ENCODE measurements at places on chromosomes 13 and 19.

DNA sequence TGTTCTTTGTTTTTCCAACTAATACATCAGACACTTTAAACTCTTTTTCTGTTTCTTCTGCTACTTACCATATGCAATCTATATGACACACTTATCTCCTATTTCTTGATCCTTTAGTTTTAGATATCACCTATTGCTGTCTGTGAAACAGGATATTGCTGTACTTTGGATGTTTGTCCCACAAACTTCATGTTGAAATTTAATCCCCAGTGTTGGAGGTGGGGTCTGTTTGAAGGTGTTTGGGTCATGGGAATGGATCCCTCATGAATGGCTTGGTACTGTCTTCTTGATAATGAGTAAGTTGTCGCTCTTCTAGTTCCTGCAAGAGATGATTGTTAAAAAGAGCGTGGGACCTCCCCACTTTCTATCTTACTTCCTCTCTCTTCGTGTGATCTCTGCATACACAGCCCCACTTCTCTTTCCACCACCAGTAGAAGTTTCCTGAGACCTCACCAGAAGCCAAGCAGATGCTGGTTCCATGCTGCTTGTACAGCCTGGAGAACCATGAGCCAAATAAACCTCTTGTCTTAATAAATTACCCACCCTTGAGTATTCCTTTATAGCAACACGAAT lies 244.2 kb downstream of the NHLRC3 start:
- H3K4me1 ChIP-seq, result no peaks in the 10 kb centered on the region
- no peaks in the 10 kb centered on the region for H3K27me3 ChIP-seq
- DNase-seq, result no peak
- H3K36me3 ChIP-seq, result no peaks in the 10 kb centered on the region
- H3K4me3 ChIP-seq, result no peak overlapping the region

DNA sequence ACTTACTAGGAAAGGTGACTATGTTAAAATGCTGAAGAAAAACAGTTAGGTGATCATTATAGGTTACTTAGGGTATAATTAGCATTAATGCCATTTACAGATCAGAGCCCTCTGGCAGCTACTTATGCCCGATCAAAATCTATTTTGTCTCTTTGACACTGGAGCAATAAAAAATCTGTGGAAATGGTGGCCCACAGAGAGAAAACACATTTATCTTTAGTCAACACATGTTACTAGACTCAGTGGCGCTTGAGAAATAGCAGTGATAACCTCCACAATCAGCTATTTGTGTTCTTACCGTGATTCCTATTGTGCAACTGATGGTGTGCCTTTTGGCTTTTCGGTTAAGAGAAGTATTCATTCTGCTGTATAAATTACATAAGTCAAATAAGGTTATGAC lies 1519.6 kb downstream of the PCDH9 start:
- no peaks in the 10 kb centered on the region for H3K4me1 ChIP-seq
- no peaks in the 10 kb centered on the region for H3K27me3 ChIP-seq
- no peak overlapping the region for H3K27ac ChIP-seq
- no peak for DNase-seq

GRCh38 chr19:44848036-44848811 lies 2.1 kb downstream of the NECTIN2 start:
- peak overlapping the region; percentile 85 for H3K4me3 ChIP-seq
- no peak overlapping the region for H3K27ac ChIP-seq
- H3K36me3 ChIP-seq, result peaks cover 15% of the 10 kb centered on the region
- H3K4me1 ChIP-seq, result peaks cover 17% of the 10 kb centered on the region
- no peak for DNase-seq

DNA sequence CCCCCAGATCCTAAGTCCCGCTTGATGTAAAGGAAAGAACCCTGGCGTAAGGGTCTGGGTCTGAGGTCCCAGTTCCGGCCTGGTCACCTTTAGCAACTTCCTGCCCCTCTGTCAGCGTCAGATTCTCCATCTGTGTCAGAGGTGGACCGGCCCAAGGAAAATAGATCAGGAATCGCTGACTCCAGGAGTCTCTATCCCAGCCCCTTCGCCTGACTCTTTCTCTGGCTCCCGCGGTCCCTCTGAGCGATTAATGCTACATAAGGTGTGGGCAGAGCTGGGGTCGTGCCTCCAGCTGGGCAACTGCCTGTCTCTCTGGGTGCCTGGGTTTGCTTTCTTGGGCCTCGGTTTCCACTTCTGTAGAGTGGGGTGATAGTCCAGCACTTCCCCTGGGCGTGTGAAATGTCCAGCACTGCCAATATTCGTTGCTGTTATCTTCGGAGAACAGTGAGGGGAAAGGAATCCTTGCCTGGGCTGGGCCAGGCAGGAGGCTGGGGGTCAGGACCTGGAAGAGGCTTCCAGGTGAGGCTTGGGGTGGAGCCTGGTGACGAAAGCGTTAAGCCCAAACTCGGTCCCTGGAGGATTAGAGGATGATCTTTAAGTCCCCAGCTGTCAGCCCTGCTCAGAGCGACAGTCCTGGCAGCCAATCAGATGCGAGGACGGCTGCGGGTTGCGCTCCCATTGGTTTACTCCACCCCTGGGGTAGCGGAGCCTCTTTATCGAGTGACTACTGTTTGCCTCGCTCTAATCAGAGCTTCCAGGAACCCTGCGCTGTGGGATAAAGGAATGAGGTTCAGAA lies 767 bp downstream of the ABCA7 start:
- peak overlapping the region; percentile 86 for H3K27ac ChIP-seq
- DNase-seq, result peak; percentile 84
- H3K4me1 ChIP-seq, result peaks cover 58% of the 10 kb centered on the region
- H3K27me3 ChIP-seq, result no peaks in the 10 kb centered on the region
- peaks cover 80% of the 10 kb centered on the region for H3K36me3 ChIP-seq
- peak overlapping the region; percentile 92 for H3K4me3 ChIP-seq

DNA sequence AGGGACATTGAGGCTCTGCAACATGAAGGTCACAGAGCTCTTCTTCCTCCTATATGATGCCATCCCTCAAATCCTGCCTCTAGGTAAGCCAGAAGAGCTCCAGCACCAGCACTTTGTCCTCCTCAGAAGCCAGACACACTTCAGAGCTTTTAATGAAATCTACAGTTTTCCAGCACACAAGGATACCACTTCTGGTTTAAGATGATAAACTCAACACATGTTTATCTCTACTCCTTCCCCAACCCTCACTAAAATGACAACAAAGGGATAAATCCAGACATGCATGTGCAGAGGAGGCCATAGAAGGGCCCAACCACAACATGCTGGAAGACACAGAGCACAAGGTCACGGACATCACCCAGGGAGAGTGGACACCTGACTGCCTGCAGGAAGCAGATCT lies 195.3 kb downstream of the USP12 start:
- no peak overlapping the region for H3K27ac ChIP-seq
- peaks cover 11% of the 10 kb centered on the region for H3K27me3 ChIP-seq
- no peaks in the 10 kb centered on the region for H3K36me3 ChIP-seq
- no peak for DNase-seq
- H3K4me3 ChIP-seq, result no peak overlapping the region

DNA sequence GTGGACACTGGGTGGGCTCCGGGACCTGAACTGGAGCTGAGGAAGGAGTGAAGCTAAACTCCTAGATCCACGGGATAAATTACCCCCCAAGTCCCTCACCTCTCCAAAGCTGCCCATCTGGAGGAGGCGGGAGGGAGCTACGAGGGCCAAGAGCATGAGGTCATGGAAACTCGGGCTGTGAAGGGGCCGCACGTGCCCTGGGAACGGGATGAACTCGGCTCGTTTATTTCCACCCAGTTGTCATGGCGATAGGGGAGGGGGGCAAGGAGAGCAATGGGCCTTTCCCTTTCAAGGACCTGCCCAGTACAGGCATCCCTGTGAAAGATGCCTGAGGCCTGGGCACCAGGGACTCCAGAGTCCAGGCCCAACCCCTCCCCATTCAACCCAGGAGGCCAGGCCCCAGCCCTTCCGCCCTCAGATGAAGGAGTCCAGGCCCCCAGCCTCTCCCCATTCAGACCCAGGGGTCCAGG lies 3.8 kb downstream of the PPP1R12C start:
- DNase-seq, result no peak
- H3K36me3 ChIP-seq, result peaks cover 22% of the 10 kb centered on the region
- H3K27me3 ChIP-seq, result no peaks in the 10 kb centered on the region
- H3K4me1 ChIP-seq, result peaks cover 28% of the 10 kb centered on the region
- H3K4me3 ChIP-seq, result no peak overlapping the region

GRCh38 chr13:31015199-31015598 lies 82.7 kb downstream of the TEX26 start:
- peaks cover 55% of the 10 kb centered on the region for H3K27me3 ChIP-seq
- H3K27ac ChIP-seq, result no peak overlapping the region
- H3K36me3 ChIP-seq, result no peaks in the 10 kb centered on the region
- H3K4me3 ChIP-seq, result no peak overlapping the region
- no peak for DNase-seq

DNA sequence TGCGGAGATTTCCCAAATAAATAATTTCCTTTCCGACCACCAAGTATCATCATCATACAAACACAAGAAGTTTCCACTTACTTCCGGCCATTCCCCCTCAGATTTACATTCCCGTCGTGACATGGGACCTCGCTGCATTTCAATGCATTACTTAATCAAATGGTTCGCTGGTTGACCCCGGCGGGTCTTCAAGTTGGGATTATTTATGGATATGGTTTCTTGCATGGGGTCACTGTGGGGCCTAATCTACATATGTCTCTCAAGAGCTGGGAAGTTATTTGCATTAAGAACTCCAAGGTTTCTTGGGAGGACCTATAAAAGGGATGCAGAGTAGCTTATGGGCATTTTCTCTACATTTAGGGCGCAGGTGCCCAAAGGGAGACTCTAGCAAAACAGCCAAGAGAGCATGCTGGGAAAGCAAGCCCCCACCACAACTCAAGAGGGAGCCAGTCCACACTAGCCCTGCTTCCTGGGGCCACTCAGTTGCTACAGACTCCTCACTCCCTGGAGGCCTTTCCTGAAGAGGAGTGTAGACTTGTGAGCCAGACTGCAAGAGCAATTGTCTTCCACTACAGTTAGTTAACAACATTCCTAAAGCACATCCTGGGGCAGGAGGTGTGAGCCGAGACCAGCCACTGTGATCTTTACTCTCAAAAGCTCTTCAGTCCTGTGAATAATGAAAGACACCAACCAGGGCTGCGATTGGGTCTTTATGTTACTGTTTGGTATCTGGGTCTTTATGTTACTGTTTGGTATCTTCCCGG lies 125.3 kb downstream of the KATNAL1 start:
- no peak overlapping the region for H3K27ac ChIP-seq
- H3K4me3 ChIP-seq, result no peak overlapping the region

DNA sequence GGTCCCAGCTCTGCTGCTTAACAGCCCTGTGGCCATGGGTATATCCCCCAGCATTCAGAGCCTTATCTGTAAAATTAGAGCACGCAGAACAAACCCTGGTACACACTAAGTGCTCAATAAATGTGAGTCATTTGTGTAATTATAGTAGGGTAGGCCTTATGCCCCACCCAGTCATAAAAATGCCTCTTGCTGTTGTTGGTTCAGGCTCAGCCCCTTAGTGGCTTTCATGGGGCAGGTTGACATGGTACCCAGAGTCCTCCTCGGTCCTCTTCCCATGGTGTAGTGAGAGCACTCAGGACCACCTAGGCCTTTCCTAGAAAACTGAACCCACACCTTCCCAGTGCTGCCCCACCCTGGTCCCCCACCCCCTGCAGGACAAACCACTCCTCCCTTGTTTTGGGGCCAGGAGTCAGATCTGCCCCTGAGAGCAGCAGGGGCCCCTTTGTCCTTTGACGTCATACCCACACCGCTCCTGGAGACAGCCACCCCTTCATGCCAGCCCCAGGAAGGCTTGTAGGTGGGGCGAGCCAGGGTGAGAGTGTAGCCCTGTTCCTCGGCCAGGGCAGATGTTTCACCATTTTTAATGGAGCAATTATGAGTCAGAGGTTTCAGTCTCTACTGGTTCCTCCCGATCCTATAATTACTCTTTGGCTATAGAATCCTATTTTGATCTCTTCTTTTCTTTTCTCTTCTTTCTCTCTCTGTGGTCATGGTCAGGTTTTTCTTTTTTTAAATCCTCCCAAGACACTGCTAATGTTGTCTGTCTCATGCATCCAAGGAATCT lies 36.8 kb downstream of the ACTN4 start:
- DNase-seq, result peak; percentile 42
- no peaks in the 10 kb centered on the region for H3K27me3 ChIP-seq
- peaks cover 74% of the 10 kb centered on the region for H3K4me1 ChIP-seq

- no peaks in the 10 kb centered on the region for H3K4me1 ChIP-seq
- H3K4me3 ChIP-seq, result no peak overlapping the region
- no peak for DNase-seq
- H3K27me3 ChIP-seq, result peaks cover 24% of the 10 kb centered on the region
- H3K36me3 ChIP-seq, result no peaks in the 10 kb centered on the region
These were observed 42.8 kb upstream of the CLDN10 start for GRCh38 chr13:95509521-95510310.

GRCh38 chr19:3494051-3494450 lies 6.4 kb downstream of the DOHH start:
- H3K4me1 ChIP-seq, result peaks cover 2% of the 10 kb centered on the region
- no peak overlapping the region for H3K4me3 ChIP-seq
- no peaks in the 10 kb centered on the region for H3K27me3 ChIP-seq
- no peak overlapping the region for H3K27ac ChIP-seq

DNA sequence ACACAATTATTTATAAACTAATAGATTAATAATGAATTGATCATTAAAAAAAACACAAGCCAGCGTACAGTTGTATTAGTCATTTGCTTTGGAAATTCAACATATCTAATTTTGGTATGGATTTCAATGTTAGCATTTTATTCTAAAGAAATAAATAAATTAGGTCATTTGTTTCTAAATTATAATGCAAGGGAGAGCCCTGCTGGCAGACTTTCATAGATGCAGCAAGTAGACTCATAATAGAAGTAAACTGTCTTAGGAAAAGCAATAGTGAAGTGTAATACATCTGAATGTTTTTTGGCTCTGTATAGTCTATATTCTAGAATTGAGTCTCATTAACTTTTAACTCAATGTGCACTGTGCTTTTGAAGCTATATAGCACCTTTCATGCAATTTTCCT lies 982.4 kb upstream of the MIR17HG start:
- DNase-seq, result no peak
- H3K4me1 ChIP-seq, result no peaks in the 10 kb centered on the region
- no peaks in the 10 kb centered on the region for H3K36me3 ChIP-seq
- H3K27ac ChIP-seq, result no peak overlapping the region
- H3K27me3 ChIP-seq, result no peaks in the 10 kb centered on the region

DNA sequence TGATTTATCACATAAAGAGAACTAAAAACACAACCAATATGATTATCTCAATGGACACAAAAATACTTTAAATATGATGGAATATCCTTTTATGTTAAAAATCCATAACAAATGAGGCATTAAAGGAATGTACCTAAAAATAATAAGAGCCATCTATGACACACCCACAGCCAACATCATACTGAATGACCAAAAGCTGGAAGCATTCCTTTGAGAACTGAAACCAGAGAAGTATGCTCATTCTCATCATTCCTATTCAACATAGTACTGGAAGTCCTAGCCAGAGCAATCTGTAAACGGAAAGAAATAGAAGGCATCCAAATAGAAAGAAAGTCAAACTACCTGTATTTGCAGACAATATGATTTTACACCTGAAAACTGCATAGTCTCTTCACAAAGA lies 671.0 kb downstream of the SLITRK1 start:
- H3K4me1 ChIP-seq, result no peaks in the 10 kb centered on the region
- H3K27ac ChIP-seq, result no peak overlapping the region
- DNase-seq, result no peak
- H3K4me3 ChIP-seq, result no peak overlapping the region
- H3K36me3 ChIP-seq, result no peaks in the 10 kb centered on the region

DNA sequence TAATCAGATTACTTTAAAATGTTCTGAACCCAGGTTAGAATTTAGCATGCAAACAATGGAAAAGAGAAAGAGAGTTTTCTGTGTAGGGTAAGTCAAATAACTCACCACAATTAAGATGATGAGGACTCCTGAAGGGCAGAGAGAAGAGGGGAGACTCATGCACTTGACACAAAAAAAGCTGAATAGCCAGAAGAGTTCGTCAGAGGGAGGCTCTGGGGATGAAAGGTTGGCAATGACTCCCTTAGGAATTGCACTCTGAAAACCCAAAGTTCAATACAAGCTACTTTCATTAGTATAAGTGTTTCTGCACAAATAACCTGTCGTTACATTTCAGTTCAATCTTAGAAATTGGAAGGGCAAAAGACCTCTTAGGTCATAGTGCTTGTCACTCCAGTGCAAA lies 434.4 kb upstream of the PCDH9 start:
- H3K27ac ChIP-seq, result no peak overlapping the region
- H3K27me3 ChIP-seq, result no peaks in the 10 kb centered on the region
